ENCODE measurements at places on chromosomes 16 and 17.

DNA sequence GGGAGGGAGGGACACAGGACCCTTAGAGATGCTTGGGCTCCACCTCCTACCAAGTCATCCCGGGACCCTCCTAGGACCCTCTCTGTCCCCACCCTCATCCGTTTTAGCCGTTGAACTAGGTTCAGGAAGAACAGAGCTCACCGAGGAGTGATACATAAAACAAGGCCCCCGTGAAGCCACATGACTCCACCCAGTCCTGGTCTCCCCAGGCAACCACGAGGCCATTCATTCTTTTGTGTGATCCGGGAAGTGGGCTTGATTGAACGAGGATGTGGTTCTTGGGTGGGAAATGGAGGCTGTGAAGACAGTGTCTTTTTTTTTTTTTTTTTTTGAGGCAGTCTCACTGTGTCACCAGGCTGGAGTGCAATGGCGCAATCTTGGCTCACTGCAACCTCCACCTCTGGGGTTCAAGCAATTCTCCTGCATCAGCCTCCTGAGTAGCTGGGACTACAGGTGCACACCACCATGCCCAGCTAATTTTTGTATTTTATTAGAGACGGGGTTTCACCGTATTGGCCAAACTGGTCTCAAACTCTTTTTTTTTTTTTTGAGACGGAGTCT is 14.8 kb downstream of the TRARG1 start:
- DNase-seq, result no peak

DNA sequence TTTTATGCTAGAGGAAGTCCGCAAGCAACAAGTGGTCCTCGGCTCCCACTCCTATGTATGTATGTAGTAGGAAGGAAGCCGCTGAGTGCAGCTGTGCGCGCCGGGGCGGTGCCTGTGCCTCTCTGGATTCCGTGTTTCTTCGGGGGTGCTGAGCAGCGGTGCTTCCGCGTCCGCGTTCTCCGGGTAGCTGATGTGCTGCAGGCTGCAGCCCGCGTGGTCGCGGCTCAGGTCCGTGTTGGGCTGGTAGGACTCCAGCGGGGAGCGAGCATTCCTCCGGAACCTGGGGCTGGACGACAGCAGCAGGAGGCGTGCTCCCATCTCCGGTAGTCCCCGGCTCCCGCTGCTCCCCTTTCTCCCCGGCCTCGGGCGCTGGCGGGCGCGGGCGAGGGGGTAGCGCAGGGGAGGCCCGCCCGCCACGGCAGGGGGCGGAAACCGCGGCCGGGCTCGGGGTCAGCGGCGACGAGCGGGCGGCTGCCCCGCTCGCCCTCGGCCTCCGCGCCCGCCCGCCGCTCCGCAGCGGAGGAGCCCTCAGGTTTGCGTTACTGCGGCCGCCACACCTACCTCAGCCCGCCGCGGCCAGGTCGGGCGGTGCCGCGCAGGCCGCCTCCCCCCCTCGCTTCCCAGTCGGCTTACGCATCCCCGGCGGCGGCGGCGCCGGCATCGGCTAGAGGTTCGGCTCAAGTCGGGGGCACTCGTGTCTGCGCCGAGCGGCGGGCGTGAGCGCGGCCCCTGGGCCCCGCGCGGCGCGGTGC is 487 bp downstream of the C17orf67 start:
- DNase-seq, result peak; percentile 92

DNA sequence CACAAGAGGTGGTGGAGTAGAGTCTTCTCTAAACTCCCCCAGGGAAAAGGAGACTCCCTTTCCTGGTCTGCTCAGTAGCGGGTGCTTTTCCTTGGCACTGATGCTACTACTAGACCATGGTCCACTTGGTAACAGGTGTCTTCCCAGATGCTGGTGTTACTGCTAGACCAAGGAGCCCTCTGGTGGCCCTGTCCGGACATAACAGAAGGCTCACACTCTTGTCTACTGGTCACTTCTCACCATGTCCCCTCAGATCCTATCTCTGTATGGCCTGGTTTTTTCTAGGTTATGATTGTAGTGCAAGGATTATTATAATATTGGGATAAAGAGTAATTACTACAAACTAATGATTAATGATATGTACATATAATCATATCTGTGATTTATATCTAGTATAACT is 49.7 kb upstream of the ARL4D start:
- no peak for DNase-seq

DNA sequence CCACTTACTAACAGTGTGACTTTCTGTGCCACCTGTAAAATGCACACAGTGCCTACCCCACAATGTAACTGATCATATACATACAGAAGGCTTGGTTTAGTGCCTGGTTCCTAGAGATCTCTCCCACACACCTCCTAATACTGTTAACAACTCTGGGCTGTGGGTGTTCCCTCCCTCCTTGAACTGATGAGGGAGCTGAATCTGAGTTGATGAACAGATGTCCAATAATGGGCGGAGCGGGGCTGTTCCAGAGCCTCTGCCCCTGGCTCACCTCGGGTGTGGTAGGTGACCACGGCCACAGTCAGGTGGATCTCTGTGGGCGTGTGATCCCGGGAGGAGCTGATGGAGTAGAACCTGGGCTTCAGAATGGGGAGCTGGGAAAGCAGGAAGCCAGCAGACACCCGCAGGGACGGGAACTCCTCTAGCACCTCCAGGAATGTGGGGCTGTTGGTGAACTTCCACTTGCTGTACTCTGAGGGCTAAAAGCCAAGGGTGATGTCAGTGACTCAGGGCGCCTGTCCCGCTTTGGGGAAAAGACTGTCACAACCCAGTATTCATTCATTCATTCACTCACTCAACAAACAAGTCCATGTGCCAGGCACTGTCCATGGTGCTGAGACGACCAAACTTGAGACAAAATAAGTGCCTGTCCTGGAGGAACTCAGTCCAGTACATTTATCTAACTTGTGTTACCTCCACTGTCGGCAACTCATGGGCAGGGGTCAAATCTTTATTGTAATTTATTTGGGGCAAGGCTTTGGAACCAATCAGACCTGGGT is 37.6 kb downstream of the NOS2 start:
- DNase-seq, result peak; percentile 54

- peak; percentile 58 for DNase-seq
Observed at GRCh38 chr17:48901241-48901640, 7.0 kb upstream of the UBE2Z start.

DNA sequence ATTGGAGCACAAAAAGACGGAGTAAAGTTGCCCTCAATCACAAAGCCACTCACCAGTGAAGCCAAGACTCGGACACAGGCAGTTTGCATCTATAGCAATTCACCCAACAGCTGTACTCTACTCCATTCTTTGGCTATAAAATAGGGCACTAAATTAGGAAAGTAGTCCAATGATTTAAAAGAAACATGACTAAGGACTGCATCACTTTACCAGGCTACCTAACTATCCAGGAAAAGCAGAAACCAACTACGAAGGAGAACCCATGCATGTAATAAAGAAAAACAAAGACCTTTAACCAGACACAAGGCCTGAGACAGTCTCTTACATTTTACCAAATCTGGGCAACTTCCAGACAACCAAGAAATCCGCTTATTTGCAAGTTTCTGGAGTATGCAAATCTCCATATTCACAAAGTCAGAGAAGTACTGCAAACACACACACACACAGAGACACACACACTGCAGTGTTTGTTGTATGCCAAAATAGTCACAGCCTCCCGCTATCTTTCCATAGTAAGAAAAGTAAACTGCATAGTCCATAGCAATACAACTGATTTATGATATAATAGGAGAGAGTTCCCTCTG is 59.8 kb downstream of the CDH11 start:
- DNase-seq, result no peak

- DNase-seq, result no peak
Observed at GRCh38 chr16:14560523-14560922, 69.5 kb downstream of the PARN start.

DNA sequence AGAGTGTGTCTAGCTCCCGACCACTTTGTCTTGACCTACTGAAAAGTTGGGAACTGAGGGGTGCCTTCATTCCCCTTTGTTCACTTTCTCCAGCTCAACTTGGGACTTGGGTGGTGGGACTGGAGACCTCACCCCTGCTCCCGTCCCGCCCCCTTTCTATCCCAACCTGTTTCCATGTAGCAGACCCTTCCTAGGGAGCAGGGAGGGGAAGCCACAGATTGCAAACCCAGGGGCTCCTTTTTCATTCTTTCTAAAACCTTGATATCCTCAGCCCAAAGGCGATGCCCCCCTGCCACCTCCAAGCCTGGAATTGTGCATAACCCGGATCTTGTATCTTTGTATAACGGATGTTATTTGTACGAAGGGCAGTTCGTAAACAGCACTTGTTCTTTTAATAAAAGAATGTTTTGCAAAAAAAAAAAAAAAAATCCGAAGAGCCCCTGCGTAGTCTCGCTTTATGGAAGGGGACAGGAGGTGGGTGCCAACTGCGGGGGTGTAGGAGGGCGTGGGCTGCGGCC is 714 bp upstream of the CISD3 start:
- DNase-seq, result no peak

DNA sequence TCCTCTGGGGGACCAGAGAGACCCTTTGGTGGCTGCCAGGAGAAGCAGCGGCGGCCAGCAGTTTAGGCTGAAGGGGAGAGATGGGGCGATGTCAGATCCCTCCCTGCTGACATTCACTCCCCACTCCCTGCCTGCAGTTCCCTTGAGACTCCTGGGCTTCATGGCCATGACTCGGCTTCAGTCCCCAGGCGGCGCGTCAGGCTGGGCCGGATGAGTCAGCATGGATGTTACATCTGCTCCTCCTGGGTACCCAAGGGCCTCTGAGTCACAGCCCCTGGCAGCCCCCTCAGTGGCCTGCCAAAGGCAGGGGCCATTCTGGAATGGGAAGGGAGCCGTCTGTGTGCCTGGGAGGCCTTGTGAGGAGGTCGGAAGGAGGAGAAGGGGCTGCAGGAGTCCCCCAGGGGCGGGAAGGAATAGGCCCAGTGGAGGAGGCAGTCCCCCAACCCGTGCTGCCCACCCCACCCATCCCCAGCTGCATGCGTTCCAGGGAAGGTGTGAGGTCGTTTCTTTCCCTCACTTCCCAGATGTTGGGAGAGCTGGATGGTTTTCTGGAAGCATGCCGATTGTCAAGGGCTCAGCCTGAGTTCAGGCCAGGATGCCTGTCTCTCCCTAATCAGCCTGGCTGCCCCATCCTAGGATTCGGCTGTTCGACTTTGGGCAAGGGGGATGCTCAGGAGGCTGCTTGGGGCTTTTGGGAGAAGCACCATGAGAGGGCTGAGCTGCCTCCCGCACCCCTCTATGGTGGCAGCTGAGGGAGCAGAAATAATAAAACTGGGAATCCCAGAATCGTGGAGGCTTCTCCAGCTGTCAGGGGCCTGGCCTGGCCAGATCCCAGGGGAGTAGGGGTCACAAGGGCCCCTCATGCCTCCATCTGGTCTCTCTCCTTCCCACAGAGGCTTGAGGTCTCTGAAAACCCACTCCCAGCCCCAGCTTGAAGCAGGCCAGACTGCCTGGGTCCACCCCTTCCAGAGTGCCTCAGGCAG is 9.7 kb downstream of the RHBDL3 start:
- DNase-seq, result peak; percentile 85

GRCh38 chr16:85782451-85782850 is 16.9 kb downstream of the EMC8 start:
- DNase-seq, result no peak

DNA sequence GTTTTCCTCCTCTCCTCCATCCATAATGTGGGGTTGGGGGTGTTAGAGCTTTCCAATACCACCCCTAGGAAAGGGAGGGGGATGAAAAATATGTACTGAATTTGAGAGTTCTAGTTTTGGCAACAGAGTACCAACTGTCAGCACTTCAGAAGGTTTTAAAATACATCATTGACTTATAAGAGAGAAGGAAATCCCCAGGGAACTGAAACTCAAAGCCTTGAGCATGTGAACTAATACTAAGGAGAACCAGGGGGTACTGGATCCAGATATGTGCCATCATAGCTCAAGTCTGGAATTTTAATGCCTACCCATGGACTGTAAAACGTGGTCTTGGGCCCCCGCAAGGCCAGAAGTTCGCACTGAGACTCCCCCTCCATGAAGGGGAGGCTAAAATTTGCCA is 15.8 kb downstream of the CACNG5 start:
- no peak for DNase-seq

DNA sequence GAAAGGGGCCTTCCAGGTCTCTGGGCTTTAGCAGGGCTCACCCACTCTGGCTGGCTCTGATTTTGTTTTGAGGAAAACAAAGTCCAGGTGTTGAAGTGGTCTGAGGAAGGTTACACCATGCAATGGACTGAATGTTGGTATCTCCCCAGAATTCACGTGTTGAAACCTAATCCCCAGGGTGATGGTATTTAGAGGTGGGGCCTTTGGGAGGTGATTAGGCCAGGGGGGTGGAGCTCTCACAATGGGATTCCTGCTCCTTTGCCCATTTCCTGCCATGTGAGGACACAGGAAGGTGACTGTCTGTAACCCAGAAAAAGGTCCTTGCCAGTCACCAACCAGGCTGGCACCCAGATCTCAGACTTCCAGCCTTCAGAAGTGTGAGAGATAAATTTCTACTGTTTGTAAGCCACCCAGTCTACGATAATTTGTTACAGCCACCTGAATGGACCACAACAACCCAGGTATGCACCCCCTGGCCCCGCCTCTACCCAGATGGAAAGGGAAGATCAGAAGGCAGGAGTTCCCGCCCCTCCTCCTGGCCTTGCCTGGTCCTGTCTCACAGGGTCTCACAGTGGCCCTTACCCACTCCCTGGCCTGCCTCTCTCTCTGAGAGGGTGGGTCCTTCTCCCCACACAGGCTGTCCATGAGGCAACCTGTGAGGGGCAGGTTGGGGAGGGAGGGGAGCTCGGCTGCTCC is 32.0 kb downstream of the LRRC75A start:
- peak; percentile 60 for DNase-seq

GRCh38 chr17:14738652-14738988 is 437.7 kb downstream of the HS3ST3B1 start:
- no peak for DNase-seq

- no peak for DNase-seq
Observed at GRCh38 chr17:74599023-74599399, 6.9 kb upstream of the CD300LD start.

DNA sequence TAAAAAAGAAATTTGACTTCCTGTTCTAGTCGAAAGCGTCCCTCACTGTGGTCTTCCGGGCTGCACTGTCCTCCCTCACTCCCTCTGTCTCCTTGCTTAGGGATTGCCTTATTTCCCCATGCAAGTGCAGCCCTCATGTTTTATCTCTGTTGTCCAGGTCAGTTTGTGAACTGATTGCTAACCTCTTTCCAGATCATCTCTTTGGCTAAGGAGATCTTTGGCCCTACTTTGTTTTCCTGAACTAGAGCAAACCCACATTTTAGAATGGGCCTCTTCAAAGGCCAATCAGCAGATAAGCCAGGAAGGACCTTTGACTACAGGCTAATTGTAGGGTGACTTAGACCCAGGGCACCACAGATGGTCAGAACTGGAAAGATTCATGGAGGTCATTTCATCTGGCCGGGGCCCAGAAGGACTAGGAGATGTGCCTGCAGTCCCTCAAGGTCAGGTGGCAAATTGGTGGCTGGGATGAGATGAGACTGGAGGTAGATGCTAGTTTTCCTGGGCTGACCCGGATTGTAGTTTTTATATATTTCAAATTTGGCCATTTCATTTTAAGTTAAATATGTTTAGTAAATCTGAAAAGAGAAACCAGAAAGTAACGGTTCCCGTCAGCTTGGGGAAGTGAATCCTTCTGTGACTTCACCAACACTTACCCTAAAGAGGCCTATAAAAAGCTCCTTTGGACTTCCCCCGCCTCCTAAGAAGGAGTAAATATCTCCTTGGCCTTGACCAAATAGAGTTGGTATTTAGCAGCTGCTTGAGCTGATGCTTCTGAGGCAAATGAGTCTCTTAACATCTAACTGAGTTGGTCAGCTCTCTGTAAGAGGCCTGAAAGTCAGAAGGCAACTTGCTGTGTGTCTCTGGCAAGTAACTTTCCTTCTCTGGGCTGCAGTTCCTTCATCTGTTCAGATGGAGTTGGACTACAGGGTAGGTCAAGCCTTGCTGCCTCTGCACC is 6.2 kb upstream of the SLC25A19 start:
- no peak for DNase-seq
